Adipocyte (in vitro differentiated cells): ENCODE measurements at places on chromosomes 6 and 20.

GRCh38 chr20:24116611-24117010 is 128.0 kb upstream of the GGTLC1 start:
- no peak for DNase-seq

DNA sequence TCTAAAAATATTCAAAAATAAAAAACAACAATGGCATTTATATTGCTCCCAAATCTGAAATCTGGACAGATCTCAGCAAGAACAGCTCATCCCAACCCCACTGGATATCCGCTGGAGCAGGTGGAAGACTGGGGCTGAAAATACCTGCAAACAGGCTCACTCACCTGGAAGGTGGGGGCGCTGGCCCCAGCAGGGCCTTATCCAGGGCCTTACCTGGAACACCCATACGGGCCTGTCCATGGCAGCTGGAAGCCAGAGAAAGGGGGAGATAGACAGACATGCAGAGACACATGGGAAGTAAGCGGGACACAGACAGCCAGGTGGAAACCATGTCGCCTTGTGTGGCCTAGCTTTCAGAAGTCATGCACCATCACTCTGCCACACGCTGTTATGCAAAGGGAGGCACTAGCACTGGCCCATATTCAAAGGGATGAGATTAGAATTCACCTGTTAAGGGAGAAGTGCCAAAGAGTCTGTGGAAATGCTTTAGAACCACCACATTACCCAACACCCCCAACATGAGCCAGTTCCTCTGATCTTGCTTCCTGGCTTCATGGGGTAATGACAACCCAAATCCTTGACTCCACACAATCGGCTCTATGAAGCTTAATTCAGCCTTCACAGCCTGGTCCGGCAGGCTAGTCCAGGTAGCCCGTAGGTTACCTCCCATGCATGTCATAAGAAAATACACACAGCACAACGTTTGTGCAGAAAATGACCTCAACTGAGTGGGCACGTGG is 99.0 kb upstream of the CDYL start:
- DNase-seq = no peak

DNA sequence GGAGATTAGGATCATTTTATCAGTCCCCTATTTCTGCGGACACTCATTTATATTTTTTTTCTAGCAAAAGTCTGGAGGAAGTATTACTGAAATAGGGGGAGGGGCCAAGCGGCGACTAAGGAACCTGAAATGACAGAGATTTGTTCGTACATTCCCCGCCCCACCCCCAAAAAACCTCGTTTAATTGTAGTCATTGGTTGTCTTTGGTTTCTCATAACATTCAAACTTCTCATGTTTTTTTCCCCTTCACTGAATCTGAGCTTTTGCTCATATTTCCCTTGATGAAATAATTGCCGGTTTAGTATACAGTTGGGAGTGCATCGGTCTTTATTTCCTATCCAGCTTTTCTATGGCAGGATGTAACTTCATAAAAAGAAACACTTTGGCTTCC is 768 bp upstream of the FYN start:
- DNase-seq = peak; percentile 58

DNA sequence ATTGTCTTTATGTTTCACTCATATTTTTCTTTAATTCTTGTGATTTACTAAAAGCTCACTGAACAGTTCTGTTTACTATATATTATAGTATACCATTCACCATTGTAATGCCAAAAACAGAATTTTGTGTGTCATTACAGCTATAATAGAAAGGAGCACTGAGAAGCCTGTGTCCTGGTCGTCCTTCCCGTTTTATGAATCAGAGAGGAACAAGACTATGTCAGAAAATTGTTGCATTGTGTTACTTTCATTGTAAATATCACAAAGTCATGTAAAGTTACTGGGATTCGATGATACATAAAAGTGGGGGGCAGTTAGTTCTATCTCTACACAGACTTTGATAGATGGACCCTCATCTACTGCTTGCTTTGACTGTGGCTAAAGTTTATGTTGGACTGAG is 145.1 kb downstream of the QKI start:
- no peak for DNase-seq

- DNase-seq = no peak
These were observed 150.8 kb upstream of the AKAP12 start for GRCh38 chr6:151088963-151089362.

DNA sequence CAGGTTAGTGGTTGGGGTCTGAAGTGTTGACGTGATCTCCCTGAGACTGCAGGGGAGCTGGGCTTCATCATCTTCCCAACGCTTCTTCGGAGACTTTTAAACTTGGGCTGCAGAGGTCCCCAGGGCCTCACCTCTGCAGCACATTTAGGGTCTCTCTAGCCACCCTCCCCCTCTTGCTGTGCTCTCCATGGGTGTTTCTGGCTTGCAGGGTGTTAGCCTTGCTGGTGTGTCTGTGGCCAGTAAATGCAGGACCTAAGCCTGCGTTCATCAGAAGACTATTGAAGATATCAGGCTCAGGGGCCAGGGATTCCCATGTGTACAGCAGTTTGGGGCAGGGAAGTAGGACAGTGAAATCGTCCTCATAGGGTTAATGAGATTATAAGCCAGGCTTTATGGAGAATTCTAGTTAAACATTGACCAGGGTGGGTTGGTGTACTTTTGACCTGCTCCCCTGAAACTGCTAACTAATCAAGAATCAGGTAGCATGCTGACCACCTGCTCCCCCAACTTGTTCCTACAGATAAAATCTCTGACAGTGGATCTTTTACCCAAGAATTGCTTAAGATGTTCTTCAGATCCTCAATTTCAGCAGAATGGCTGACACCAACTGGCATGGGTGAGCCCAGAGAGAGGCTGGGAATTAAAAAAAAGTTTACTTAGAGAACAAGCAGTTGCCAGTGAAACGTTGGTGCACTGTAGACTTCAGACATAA is 3.8 kb upstream of the DDO start:
- no peak for DNase-seq

GRCh38 chr6:8187209-8187608 is 84.9 kb upstream of the EEF1E1 start:
- no peak for DNase-seq

DNA sequence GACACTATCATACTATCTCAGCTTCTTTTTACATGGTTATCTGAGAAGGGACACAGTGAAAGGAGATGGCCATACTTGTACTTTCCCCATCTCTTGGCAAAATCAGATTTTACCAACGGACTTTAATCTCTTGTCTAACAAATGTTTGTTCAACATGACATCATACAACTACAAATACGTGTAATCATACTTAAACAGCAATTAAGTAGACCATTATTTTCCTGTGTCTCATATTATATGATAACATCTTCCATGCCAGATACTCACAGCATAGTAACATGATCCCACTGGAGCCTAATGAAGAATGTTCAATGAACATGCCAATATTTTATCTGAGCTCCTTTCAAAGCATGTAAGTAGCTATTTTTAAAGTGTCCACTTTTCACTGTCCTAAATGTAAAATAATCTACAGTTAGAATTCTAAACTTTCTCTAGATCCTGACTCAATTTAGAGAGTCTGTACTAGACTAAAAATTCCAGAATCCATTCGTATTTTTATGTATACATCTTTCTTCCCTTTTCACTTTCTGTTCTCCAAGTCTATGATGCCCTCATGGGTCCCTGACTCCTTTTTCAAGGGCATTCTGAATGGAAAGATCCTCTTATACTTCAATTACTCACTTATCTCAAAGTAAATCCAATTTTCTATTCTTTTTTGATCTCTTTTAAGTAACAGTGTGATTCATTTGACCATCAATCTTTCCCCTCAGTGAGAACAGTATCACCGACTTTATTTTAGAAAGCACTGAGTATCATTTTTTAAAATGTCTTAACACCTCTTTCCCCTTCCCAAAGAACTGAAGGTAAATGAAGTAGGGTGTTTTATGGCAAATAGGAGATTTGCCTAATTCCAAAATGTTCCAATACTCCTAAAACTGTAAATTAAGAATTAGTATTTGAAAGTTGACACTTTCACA is 133.5 kb downstream of the CDK19 start:
- DNase-seq = no peak

GRCh38 chr20:63425846-63426485 is 46.5 kb downstream of the KCNQ2 start:
- no peak for DNase-seq

- DNase-seq = no peak
These were observed 66.5 kb downstream of the DTNBP1 start for GRCh38 chr6:15596186-15596896.

DNA sequence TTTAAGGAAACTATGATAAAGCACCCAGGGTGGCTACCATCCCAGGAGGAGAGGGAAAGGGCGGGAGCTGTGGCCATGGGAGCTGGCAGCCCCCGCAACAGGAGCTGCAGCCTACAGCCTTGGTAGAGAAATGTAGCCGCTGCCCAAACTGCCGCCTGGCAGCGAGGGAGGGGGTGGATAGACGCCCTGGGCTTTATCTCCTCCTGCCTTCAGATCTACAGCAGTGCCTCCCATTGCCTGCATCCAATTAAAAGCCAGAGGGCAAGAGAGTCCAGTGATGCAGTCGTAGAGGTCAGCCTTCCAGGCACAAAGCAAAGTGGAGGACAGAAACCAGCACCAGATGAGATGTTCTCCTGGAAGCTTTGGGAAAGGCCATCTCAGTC is 35.0 kb upstream of the ZFAND3 start:
- no peak for DNase-seq
